ENCODE measurements at places on chromosomes 4 and X. TPM values are rescaled to one million over a fixed set of nuclear protein-coding genes. Genes with fewer than 3 reads are reported as not detected.

DNA sequence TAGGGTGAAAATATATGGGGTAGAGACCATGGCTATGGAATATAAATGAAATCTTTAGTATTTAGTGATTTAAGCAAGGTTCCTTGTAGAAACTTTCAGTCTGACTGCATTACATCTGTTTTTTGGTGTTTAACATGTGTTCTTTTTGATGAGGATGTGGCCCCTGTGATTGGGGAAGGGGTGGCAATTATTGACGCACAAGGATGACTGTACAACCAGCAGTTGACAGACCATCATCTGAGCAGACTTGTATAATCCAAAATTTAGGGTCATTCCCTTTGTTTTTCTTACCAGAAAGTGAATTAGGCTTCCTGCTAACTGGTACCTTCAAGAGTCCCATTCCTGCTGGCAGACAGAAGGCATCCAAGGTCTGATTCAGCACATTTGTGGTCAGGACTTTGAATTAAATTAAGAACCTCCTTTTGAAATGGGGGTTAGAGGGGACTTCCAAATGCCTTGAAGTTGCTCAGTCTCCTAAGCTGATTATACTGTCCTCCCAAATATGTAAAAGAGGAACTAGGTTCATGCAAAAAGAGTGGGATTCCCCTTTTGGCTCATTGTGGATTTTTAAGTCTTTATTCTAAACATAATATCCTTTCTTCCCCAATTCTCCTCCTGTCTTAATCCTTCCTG, 112.4 kb upstream of the CXCL13 start:
- DNase-seq = no peak

- no peak for DNase-seq
These were observed 2.9 kb upstream of the RBBP7 start for GRCh38 chrX:16873106-16873505.

GRCh38 chrX:123254457-123254856, 70.4 kb downstream of the GRIA3 start:
- DNase-seq = no peak

DNA sequence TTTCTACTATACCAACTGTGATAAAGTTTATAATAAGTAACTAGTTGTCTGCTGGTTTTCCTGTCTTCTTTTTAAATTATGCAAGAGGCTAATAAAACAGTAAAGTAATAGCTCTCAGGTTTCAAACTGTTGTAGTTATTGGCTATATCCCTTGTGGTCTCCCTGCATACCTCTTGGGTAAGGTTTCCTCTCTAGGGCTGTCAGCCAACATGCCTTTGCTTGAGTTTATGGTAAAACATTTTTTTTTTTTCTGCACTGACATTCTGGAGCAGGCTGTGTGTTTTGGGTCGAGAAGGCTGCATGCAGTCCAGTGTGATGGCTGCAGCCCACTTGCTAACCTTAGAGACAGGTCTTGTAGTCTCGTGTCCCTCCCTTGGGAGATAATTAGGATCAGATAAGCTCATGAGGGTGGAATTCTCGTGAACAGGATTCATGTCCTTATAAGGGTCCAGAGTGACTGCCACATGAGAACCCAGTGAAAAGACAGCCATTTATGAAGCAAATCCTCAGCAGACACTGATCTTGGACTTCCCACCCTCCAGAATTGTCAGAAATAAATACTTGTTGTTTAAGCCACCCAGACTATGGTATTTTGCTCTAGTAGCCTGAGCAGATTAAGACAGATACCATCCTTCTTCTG, 831.2 kb downstream of the CCSER1 start:
- no peak for DNase-seq

GRCh38 chrX:150587585-150588503, 19.4 kb downstream of the MTM1 start:
- DNase-seq = no peak

DNA sequence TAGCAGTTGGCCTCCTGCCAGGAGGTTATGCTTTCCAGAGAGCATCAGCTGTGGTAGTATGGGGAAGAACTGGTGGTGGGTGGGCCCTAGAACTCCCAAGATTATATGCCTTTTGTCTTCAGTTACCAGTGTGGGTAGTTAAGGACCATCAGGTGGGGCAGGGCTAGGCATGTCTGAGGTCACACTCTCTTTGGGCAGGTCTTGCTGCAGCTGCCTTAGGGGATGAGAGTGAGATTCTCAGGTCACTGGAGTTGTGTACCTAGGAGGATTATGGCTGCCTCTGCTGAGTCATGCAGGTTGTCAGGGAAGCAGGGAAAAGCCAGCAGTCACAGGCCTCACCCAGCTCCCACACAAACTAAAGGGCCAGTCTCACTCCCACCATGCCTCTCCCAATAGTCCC, 172.9 kb upstream of the GYPA start:
- DNase-seq = no peak

- no peak for DNase-seq
These were observed 607 bp upstream of the DKC1 start for GRCh38 chrX:154761977-154762536.

Gene FAT4
- polyA plus RNA-seq = 33.3 TPM

DNA sequence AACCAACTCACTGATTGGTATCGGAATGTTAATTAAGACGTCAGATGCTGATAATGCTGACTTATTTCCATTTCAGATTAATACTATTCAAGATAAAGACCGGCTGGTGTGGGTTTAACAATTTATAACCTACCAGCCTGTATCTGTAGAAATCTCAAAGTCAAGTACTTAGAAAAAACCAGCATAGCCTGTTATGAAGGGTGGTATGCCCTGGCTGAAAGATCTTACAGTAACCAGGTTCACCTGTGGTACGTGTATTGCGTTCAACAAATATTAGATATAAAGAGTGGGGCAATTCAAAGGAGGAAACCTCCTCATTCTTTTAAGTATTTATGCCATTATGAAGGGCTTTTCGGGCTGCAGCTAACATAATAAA, 240.8 kb upstream of the ANXA3 start:
- DNase-seq = no peak

DNA sequence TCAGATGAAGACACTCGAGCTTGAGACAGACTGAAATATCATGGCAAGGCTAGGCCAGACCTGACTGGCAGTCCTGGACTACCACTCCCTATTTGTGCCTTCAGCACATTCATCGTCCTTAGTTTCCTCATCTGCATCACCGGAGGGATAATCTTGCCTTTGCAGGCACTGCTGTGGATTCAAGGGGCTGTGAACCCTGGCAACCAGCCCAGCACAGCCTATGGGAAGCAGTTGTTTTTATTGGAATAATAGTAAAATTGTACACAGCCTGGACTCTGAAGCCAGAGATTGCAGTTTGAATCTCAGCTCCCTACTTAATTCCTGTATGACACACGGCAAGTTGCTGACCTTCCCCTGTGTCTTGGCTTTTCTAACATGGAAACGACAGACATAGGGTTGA, 161.0 kb downstream of the NSUN7 start:
- no peak for DNase-seq

DNA sequence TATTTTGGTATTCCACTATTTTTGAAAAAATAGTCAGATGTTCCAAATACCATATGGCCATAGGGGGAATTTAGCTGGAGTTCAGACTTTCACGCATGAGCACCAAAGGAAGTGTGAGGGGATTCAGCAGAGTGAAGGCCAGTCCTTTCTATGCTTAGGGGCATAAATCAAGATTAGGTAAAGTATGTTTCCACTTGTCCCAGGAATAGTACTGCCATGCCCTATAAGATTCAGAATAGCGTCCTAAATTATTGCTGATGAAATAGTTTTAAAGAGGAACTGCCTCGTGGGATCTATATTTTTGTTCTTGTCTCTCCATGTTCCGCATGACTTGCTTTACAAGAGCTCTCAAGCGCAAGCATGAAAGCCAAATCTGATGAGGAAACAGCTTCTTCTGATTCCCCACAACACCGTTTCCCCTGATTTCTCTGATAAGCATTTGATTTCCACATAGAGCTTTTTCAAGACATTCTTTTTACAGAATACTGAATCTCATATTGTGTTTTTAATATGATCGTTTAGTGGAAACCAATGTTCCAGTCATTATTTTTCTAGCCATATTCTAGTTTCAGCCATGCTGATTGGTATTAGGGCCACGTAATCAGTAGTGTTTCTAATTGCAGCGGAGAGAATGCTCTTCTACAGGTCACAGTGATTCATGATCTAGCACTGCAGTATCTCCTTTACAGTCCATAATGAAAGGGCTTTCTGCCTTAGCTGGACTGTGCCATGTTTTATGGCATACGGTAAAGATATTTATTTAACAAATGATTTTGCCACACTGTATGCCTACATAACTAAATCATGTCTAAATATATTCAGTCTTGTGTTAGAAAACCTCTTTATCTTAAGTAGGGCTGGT, 492.3 kb downstream of the CENPC start:
- DNase-seq = no peak

- DNase-seq = no peak
These were observed 21.4 kb upstream of the NOX1 start for GRCh38 chrX:100895365-100896075.
